ENCODE measurements at places on chromosomes 7 and 10.

DNA sequence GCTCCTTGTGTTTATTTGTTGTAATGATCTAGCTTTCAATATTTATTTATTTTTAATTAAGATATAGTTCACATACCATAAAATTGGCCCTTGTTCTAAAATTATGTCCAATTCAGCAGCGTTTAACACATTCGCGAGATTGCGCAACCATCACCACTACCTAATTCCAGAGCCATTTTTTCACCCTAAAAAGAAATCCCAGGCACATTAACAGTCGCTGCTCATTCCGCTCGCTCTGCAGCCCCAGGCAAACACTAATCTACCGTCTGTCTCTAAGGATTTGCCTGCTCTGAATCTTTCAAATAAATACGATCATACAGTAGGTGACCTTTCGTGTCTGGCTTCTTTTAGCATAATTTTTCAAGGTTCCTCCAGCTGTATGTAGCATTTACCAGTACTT is 616.7 kb downstream of the CALN1 start:
- no peaks in the 10 kb centered on the region for H3K4me1 ChIP-seq
- H3K27me3 ChIP-seq, result no peaks in the 10 kb centered on the region

- H3K4me1 ChIP-seq, result no peaks in the 10 kb centered on the region
- H3K4me3 ChIP-seq, result no peak overlapping the region
- peak; percentile 86 for DNase-seq
- H3K27ac ChIP-seq, result no peak overlapping the region
These were observed 58.2 kb upstream of the ANTXRL start for GRCh38 chr10:46228563-46229071.

- H3K4me3 ChIP-seq, result no peak overlapping the region
- H3K36me3 ChIP-seq, result no peaks in the 10 kb centered on the region
- H3K27ac ChIP-seq, result no peak overlapping the region
These were observed 263.8 kb downstream of the PTEN start for GRCh38 chr10:88127269-88127668.

- no peaks in the 10 kb centered on the region for H3K36me3 ChIP-seq
- no peak for DNase-seq
- no peak overlapping the region for H3K4me3 ChIP-seq
- H3K4me1 ChIP-seq, result no peaks in the 10 kb centered on the region
- peaks cover 3% of the 10 kb centered on the region for H3K27me3 ChIP-seq
- no peak overlapping the region for H3K27ac ChIP-seq
These were observed 45.9 kb upstream of the GNAI1 start for GRCh38 chr7:80088705-80089104.

GRCh38 chr7:92831716-92832533 is 4.4 kb downstream of the CDK6 start:
- H3K4me3 ChIP-seq, result peak overlapping the region; percentile 99
- H3K27ac ChIP-seq, result peak overlapping the region; percentile 100
- peaks cover 1% of the 10 kb centered on the region for H3K27me3 ChIP-seq
- peak; percentile 71 for DNase-seq

DNA sequence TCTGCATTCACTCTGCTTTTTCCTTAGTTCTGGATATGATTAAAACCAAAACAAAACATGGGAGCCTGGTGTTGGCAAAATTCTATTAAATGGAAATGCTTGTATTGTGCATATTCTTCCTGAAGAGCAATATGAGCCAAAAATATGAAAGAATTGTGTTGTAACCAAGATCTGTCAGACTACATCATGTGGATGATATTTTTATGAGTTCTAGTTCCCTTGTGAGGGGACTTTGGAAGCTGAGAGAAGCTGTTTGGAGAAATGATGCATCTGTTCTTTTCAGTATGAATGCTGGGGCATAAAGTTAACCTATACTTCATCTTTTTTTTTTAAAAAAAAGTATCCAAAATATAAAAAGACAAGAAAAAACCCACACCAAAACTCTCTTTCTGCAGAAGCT is 782.7 kb downstream of the ANKRD7 start:
- H3K36me3 ChIP-seq, result no peaks in the 10 kb centered on the region
- no peak overlapping the region for H3K27ac ChIP-seq
- no peak overlapping the region for H3K4me3 ChIP-seq
- DNase-seq, result no peak

GRCh38 chr7:121940918-121941317 is 68.0 kb downstream of the PTPRZ1 start:
- no peaks in the 10 kb centered on the region for H3K36me3 ChIP-seq
- no peaks in the 10 kb centered on the region for H3K27me3 ChIP-seq
- H3K4me1 ChIP-seq, result no peaks in the 10 kb centered on the region
- no peak overlapping the region for H3K27ac ChIP-seq
- H3K4me3 ChIP-seq, result no peak overlapping the region

- H3K4me3 ChIP-seq, result no peak overlapping the region
- no peak for DNase-seq
- peaks cover 2% of the 10 kb centered on the region for H3K4me1 ChIP-seq
These were observed 597.6 kb downstream of the PARD3 start for GRCh38 chr10:34217524-34217923.

- DNase-seq, result no peak
- peaks cover 6% of the 10 kb centered on the region for H3K27me3 ChIP-seq
- no peaks in the 10 kb centered on the region for H3K4me1 ChIP-seq
- H3K27ac ChIP-seq, result no peak overlapping the region
- H3K4me3 ChIP-seq, result no peak overlapping the region
These were observed 127.6 kb upstream of the SLC26A5 start for GRCh38 chr7:103573479-103574058.

DNA sequence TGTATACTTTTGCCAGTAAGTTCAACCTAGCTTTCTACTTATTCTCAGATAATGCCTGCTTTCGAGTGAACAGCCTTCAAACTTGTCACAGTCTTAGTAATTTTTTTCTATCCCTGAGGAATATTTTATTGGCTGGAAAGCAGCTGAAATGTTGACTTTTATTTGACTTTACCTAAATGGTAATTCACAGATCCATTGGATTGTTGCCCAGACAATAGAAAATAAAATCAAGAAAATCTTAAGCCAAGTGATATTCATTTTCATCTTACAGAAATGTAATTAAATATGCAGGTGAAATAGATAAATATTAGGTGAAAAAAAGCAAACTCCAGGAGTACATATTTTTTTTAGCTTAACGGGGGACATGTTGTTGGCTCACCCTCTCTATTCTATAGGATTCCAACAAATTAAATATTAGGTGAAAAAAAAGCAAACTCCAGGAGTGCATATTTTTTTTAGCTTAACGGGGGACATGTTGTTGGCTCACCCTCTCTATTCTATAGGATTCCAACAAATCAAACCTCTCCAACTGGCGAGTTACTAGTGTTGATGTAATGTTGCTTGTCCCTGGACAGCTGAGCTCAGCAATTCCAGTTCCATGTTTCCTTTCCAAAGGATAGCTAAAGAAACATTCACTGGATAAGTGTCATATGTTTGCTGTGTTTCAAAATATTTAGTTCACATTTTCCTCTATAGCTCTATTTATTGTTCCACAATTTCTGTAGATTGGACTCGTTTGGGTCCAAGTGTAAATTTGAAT is 4.2 kb downstream of the TMEM26 start:
- peaks cover 3% of the 10 kb centered on the region for H3K4me1 ChIP-seq
- no peak overlapping the region for H3K4me3 ChIP-seq
- peaks cover 29% of the 10 kb centered on the region for H3K27me3 ChIP-seq
- DNase-seq, result no peak

DNA sequence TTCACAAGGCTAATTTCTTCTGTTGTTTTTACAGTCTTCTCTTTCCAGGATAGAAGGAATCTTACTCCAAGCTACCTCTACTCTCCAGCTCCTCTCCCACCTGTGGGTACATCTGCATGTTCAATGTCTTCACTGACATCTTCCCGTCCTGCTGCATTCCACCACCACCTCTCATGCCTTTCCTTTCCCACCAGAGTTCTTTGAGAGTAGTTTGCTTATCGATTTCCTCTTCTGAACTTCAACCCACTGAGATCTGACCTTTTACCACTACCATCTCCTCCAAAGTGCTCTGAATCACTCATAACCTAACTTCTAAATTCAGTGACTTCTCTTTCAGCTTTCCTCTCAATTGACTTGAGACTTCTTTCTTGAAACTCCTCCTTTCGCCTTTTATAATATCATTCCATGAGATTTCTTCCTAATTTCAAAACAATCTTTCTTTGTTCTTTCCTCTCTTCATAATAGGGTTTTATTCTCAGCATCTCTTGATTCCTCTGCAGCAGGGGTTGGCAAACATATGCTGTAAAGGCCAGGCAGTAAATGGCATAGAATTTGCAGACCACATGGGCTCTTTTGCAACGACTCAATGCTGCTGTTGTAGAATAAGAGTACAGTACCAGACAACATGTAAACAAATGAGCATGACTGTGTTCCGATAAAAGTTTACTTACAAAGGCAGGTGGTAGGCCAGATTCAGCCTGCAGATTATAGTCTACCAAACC is 22.1 kb downstream of the ACSL5 start:
- no peak overlapping the region for H3K27ac ChIP-seq
- peaks cover 18% of the 10 kb centered on the region for H3K4me1 ChIP-seq

- peaks cover 14% of the 10 kb centered on the region for H3K27me3 ChIP-seq
- DNase-seq, result peak; percentile 76
- H3K4me3 ChIP-seq, result peak overlapping the region; percentile 55
These were observed 15.8 kb upstream of the ADAMTS14 start for GRCh38 chr10:70656489-70656888.

DNA sequence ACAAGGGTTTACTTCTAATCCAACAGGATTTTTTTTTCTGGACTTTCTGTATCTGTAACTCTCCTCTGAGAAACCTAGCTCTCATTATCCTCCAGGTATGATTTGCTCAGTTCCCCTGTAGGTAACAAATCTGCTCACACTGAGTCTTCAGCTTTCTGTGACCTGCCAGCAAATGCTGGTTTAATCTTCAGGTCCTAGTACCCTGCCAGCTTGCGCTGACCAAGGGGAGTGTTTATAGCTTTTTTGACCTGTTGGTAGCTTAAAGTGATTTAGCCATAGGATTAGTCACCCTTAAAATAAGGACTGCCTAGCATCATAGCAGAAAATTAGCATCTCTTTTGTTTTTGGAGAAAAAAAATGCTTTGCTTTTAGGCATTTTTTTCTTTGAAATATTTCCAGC is 22.4 kb downstream of the SND1 start:
- no peaks in the 10 kb centered on the region for H3K27me3 ChIP-seq
- H3K4me1 ChIP-seq, result peaks cover 30% of the 10 kb centered on the region
- no peak overlapping the region for H3K27ac ChIP-seq

DNA sequence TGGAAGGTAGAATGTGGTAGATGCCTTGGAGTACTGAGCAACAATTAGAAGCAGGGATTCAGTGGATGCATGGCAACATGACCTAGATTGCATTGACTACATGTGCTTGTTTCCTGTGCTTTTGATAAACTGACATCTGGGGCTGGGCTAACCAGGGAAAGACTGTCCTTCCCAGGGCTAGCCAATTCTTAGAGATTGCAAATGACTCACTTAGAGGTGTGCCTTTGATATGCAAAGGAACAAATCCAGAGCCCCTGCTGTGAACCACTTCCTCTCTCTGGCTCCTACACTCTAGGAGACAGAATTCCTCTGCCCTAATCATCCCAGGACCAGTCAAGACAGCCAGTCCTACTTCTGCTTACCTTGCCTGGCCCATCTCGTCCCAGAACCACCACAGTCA is 651.5 kb downstream of the LRMDA start:
- H3K4me1 ChIP-seq, result no peaks in the 10 kb centered on the region
- H3K4me3 ChIP-seq, result no peak overlapping the region
- H3K36me3 ChIP-seq, result no peaks in the 10 kb centered on the region
- no peaks in the 10 kb centered on the region for H3K27me3 ChIP-seq
- no peak for DNase-seq

GRCh38 chr10:120286280-120286679 is 170.7 kb upstream of the PLPP4 start:
- DNase-seq, result peak; percentile 16
- no peaks in the 10 kb centered on the region for H3K36me3 ChIP-seq
- H3K4me3 ChIP-seq, result no peak overlapping the region
- no peaks in the 10 kb centered on the region for H3K27me3 ChIP-seq

GRCh38 chr10:103659674-103660363 is 166.3 kb downstream of the NEURL1 start:
- peak overlapping the region; percentile 94 for H3K4me3 ChIP-seq
- DNase-seq, result peak; percentile 91
- peaks cover 8% of the 10 kb centered on the region for H3K4me1 ChIP-seq
- peaks cover 33% of the 10 kb centered on the region for H3K36me3 ChIP-seq
- H3K27me3 ChIP-seq, result no peaks in the 10 kb centered on the region
- peak overlapping the region; percentile 89 for H3K27ac ChIP-seq

- no peak overlapping the region for H3K27ac ChIP-seq
- no peak for DNase-seq
- H3K4me3 ChIP-seq, result no peak overlapping the region
- peaks cover 30% of the 10 kb centered on the region for H3K27me3 ChIP-seq
- no peaks in the 10 kb centered on the region for H3K4me1 ChIP-seq
These were observed 6.6 kb downstream of the CREB5 start for GRCh38 chr7:28418966-28419365.

- no peak for DNase-seq
- H3K4me3 ChIP-seq, result no peak overlapping the region
- H3K4me1 ChIP-seq, result no peaks in the 10 kb centered on the region
These were observed 185.0 kb downstream of the ZNF438 start for GRCh38 chr10:30846710-30847109.

DNA sequence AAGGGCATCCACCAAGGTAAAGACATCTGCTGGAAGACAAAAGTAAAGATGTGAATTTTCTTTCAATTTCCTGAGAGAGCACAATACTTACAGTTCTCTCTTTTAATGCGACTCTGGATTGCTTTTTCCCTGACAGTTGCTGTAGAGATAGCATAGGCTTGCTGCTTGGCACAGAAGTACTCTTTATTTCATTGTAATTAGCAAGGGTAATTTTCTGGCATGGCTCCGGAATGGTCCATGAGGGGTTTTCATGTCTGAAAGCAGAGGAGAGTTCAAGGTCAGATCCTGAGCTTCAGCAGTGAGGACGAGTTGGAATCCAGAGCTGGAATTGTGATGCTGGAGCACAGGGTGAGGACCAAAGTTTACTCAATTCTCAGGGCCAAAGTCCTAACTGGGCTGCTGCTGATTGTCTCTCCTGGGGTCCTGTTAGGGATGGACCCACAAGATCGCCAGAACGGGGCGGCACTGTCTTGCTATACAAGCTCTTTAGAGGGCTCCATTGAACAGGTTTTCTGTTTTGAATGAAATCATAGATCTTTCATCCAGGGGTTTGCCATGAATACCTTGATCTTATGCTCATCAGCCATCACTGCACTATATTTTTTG is 190.0 kb upstream of the MKI67 start:
- no peaks in the 10 kb centered on the region for H3K4me1 ChIP-seq
- no peaks in the 10 kb centered on the region for H3K36me3 ChIP-seq
- H3K4me3 ChIP-seq, result no peak overlapping the region
- H3K27me3 ChIP-seq, result no peaks in the 10 kb centered on the region

GRCh38 chr10:70445718-70446657 is 4.5 kb upstream of the NODAL start:
- no peak overlapping the region for H3K27ac ChIP-seq
- peaks cover under 1% of the 10 kb centered on the region for H3K4me1 ChIP-seq
- no peak overlapping the region for H3K4me3 ChIP-seq
- no peak for DNase-seq
- no peaks in the 10 kb centered on the region for H3K36me3 ChIP-seq
- H3K27me3 ChIP-seq, result peaks cover 34% of the 10 kb centered on the region
